Left colon (tissue), 2 donors: ENCODE measurements at places on chromosomes 5 and 9. TPM values are rescaled to one million over a fixed set of nuclear protein-coding genes. Genes with fewer than 3 reads are reported as not detected.

- no peak for DNase-seq
These were observed 28.6 kb downstream of the CEP72 start for GRCh38 chr5:640461-641330.

DNA sequence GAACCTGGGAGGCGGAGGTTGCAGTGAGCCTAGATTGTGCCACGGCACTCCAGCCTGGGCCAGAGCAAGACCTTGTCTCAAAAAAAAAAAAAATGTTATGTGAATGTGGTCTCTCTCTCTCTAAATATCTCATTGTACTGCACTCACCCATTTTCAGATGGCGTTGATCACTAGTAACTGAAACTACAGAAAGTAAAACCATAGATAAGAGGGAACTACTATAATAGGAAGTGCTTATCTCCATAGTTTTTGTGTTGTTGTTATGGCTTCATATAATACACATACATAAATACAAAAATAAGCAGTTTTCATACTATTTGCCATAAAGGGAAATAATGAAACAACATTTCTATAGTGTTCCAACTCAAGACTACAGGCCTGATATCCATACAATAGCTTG lies 9.1 kb downstream of the IL31RA start:
- no peak for DNase-seq

DNA sequence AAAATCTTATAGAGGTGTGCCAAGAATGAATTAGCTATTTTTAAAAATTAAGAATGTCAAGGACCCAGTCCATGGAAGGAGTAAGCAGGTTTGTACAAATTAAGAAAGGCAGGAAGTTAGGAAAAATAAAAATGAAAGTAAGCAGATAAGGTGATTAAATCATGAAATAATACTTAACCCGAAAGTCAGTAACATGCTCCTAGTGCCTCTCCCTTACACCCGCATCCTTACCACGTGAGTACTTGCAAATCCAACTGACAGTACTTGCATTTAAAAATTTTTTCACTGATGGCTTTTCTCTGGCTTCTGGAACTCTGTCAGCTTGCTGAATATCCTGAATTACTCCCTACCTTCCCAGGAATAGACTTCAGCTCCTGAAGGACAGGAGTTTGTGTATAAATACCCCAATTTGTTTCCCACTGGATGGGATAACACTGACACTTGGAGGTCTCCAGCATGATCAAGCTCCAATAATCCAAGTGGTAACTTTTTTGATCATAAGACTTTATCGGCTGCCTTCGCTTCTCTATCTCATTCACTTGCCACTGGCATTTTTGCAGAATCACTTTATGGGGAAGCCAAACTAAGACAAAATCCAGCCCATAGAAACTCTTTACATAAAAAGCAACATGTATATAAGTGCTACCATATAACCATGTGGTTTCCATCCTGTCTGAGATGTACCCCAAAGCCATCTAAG lies 41.6 kb upstream of the RICTOR start:
- no peak for DNase-seq

DNA sequence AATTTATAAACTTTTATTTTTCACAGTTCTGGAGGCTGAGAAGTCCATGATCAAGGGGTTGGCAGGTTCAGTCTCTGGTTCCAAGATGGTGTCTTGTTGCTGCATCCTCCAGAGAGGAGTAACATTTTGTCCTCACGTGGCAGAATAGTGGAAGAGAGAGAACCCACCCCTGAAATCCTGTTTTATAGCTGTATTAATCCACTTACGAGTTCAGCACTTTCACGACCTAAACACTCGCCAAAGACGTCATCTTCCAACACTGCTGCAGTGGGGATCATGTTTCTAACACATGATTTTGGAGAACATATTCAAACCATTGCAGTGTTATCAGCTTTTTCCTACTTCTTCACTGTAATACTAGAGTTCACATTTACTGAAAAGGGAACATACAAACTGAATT lies 233.0 kb upstream of the ATP10B start:
- no peak for DNase-seq

- no peak for DNase-seq
These were observed 165.8 kb upstream of the ANKH start for GRCh38 chr5:15037247-15037908.

DNA sequence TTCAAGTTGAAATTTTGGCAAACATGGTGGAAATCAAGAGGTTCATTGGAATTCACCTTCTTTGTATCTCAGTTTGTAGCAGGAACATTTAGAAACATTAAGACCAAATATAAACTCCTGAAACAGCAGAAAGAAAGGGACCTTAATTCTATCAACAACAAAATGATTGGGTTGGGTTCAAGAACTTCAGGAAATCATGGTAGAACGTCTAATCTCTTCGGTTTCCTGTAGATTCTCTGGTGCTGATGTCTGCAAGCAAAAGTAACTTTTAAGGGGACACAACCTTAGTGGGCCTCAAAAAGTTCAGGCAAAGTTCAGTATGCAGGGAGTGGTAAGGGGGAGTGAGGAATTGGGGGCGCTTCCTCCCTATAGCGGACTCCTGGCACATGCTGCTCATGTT lies 3.4 kb downstream of the IL33 start:
- DNase-seq, result no peak

DNA sequence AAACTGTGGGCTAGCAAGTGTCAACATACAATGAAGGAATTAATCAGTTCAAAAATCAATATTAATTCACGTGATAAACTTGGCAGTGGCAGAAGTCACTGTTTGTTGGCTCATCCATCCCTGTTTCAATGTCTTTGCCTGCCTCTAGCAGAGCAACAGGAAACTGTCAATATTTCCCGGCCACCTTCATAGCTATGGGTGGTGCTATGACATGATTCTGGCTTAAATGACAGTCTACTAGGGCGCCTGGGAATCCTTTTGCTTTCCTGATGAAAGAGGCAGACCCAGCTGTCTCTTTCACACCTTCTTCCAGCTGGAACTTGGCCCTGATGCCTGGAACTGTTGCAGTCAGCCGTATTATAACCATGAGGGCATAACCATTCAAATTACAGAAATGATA lies 72.1 kb upstream of the DNAH5 start:
- no peak for DNase-seq

DNA sequence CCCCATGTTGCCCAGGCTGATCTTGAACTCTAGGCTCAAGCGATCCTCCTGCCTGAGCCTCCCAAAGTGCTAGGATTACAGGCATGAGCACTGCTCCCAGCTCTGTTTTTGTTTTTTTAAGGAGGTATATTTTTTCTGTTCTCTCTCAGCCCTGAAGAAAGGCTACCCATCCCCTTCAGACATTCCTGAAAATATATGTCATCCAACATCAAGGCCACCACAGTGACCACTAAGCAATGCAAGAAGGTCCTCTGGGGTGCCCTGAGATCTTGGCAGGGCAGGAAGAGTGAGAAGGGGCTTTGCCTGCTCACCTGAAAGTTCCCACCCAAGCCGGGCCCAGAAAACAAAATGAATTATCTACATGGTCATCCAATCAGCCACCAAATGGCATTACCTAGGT lies 47.8 kb upstream of the IL17B start:
- DNase-seq, result no peak

DNA sequence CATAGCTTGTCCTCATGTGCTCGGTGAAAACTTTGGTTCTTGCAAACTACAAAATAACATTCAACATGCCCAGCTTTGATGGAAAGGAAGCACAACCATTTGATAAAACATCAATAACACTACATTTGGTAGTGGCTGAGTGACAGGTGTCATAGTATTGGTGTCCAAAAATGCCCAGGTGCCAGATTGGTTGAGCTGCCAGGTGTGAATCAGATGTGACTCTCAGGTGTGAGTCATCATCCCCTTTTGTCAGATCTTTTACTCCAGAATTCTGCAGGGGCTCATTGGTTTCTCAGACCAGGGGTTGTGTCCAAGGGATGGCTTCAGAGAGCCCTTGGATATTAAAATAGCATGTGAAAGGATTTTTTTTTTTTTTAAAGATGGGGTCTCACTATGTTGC lies 22.5 kb upstream of the POMT1 start:
- no peak for DNase-seq

DNA sequence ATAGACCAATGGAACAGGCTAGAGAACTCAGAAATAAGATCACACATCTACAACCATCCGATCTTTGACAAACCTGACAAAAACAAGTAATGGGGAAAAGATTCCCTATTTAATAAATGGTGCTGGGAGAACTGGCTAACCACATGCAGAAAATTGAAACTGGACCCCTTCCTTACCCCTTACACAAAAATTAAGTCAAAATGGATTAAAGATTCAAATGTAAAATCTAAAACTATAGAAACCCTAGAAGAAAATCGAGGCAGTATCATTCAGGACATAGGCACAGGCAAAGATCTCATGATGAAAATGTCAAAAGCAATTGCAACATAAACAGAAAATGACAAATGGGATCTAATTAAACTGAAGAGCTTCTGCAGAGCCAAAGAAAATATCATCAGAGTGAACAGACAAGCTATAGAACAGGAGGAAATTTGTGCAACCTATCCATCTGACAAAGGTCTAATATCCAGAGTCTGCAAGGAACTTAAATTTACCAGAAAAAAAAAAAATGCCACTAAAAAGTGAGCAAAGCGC lies 43.8 kb downstream of the MRPS27 start:
- no peak for DNase-seq

- DNase-seq, result no peak
These were observed 86.6 kb upstream of the RANBP3L start for GRCh38 chr5:36388288-36388687.

DNA sequence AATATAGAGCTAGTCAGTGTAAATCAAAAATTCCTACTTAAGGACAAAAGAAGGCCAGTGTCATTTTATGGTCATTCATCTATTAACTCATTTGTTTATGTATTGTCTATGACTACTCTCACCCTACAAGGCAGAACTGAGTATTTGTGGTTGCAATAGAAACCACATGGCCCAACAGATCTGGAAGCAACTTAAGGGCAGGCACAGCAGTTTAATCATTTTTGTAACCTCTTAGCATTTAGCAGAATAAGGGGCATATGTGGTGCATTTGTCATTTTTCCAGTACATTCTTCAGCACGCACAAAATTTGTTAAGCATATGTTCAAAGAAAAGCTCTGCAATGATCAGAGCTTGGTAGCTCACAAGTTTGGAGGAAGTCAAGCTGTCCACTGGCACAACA lies 1.1 kb downstream of the FKBP15 start:
- DNase-seq, result no peak

DNA sequence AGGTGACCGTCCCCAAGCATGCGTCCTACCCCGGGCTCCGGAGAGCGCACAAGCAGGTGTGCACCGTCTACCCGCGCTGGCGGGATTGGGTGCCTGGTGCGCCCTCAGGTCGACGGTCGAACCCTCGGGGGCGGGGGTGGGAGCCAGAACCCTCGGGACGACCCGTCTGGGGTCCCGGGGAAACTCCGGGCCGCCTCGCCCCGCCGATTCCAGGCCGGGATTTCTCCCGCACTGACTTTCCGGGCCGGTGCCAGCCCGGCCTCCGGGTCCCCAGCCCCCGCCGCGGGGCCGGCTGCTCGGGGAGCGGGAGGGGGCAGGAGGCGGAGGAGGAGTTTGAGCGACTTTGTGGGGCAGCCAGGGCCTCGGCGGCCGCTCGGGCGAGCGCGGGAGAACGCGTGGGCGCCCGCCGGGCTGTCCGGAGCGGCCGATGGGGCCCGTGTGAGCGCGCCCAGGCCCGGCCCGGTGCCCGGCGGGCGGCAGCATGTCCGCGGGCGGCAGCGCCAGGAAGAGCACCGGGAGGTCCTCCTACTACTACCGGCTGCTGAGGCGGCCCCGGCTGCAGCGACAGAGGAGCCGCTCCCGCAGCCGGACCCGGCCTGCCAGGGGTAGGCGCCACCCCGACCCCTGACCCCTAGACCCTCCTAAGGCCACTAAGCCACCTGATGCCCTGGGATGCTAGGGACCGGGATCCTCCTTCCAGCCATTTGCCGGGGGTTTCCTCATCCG lies at the start of gene DAB2IP:
Gene DAB2IP (plus strand): TSS at position 340 of the 726 bp plus-strand sequence. CDS start 142 bp downstream, at position 482.
- peak; percentile 64 for DNase-seq

GRCh38 chr5:96812851-96813250 lies 5.1 kb upstream of the ERAP1 start:
- DNase-seq, result no peak

DNA sequence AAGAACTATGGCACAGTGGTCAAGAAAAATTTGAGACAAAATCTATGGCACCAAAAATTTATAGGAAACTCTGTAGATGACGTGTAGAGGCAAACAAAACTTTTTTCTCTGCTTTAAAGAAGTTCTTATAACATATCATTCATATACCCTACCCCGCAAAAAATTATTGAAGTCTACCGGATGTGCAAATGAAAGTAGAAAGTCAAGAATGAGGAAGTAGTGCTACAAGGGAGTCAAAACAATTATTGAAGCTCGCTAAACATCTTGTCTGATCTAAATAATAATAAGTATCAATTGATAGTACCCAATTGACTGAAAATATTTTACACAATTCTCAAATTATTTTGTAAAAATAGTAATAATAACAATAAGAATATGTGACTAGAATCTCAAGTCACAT lies 398.5 kb downstream of the TAF11L14 start:
- no peak for DNase-seq

- DNase-seq, result no peak
These were observed 13.5 kb upstream of the ANKRD33B start for GRCh38 chr5:10550222-10550995.

DNA sequence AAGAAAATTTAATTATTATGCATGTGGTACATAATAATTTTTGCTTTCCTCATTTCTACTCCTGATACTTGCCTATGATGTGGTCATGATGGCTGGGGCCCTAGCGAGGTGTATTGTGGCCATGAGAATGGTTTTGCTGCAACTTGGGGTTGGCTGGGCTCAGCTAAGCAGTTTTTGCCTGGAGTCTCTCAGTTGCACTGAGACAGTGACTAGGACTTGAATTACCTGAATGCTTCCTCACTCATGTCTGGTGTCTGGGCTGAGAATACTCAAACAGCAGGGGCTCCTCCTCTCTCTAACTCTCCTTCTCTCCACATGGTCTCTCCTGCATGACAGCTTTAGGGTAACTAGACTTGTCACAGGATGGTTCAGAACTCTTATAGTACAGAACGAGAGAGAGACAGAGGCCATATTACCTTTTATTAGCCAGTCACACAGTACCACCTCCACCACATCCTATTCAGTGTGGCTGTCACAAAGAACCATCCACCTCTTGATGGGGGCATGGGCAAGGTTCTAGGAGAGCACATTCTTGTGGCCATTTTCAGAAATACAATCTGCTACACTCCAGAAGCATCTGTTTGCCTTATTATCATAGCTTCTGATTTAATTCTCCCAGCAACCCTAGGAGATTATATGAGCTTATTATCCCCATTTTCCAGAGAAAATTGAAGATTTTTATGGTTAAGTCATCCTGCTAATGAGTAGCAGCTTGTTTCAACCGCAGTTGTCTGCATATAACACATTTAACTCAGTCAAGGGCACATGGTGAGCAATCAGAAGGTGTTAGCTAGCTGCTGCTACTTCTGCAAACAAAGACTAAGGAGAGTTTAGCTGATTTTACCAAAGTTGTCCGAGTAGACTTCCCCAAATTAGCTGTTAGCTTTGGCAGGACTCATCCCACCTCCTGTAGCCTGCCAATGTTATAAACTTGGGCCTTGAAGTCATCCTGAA lies 245.1 kb downstream of the DOCK8 start:
- DNase-seq, result no peak

Gene IL5
- not detected for total RNA-seq

Gene WNT8A
- total RNA-seq, result not detected

Gene LRRC70
- total RNA-seq, result 1.9 TPM

Gene KIF20A
- 6.5 TPM for total RNA-seq

Gene GRXCR2
- not detected for total RNA-seq
